ENCODE measurements at places on chromosomes 7 and 10.

DNA sequence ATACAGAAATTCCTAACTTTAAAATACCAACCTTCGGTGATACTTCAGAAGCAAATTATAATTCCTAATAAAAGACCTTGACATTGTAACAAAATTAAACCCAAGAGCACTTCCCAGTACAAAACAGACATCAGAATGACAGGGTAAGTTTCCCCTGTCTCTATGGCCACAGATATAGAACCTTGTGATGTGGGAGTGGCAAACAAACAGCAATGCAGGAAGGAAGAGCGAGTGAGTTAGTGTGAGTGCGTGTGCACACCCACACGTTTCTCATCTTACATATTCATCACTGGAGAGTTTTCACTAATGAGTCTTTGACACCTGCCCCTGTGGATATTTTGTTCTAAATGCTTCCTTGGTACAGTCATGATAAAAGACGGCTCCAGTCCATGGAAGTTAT, 72.2 kb downstream of the VWC2 start:
- DNase-seq, result no peak

GRCh38 chr10:27512548-27512947, 8.4 kb downstream of the RAB18 start:
- DNase-seq, result no peak

GRCh38 chr7:118076564-118076963, 107.4 kb upstream of the LSM8 start:
- DNase-seq, result no peak

- DNase-seq, result no peak
These were observed 327.4 kb downstream of the AGMO start for GRCh38 chr7:15234431-15234830.

GRCh38 chr10:77348751-77349150, 288.9 kb downstream of the KCNMA1 start:
- no peak for DNase-seq
